Adrenal gland (tissue), 19 donors: ENCODE measurements at places on chromosomes 3 and 15. TPM values are rescaled to one million over a fixed set of nuclear protein-coding genes. Genes with fewer than 3 reads are reported as not detected.

GRCh38 chr3:141921316-141921715 lies 44.9 kb downstream of the ATP1B3 start:
- no peak for DNase-seq

- no peak for DNase-seq
Measured at GRCh38 chr3:166425900-166426611, 588.8 kb upstream of the BCHE start.

DNA sequence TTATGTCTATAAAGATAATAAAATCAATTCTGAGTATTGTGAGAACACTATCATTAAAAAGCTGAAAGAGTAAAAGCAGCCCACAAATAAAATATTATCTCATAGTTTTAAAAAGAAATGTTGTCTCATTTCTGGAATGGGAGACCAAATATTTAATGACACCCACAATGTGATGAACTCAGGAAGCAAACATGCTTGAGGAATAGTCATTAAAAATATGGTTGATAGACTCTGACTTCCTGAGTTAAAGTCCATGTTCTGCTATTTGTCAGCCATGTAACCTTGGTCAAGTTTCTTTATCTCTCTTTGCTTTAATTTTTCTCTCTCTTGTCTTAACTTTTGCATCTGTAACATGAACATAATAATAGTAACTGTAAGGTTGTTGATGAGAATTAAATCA lies 35.5 kb upstream of the CHMP2B start:
- no peak for DNase-seq

The PLCH1 gene
- polyA plus RNA-seq: 0.08 TPM

- no peak for DNase-seq
Measured at GRCh38 chr3:147943265-147943945, 534.2 kb downstream of the ZIC1 start.

The MYNN gene
- polyA plus RNA-seq: 6.1 TPM

DNA sequence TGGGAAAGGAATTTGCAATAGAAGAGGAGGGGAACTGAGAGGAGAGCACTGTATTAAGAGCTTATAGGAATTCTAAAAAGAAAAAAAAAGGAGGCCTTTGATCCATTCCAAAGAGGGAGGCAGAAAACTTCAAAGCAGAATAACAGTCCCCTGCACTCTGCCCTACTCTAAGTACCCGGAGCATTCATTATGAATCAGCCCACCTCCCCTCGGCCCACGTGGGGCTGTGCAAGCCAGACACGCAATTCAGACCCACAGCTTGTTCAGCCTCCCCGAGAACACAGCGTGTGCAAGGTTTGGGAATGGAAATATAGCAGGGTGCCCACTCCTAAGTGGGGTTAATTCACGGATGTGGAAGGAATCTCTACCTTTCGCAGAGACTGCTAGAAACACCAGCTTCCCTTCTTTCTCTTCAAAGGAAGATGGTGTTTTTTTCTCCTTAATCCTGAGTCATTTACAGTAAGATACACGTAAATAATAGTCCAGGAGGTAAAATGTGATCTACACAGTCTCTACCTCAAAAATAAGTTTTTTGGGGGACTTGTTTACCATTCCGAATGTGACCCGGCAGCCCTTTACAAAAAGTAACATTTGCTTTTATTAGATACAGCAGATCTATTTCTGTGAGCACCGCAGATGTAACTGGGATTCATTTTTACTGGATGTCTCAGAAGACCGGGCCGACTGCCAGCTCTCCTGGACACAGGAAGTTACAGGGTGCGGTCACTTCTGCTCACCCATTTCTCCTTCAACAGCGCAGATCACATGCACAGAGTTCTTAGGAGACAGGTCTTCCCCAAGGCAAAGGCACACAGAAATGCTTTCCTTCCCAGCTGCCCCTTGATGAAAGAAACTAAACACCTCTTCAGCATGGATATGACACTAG lies 768.5 kb upstream of the CFAP20DC start:
- peak; percentile 87 for DNase-seq

DNA sequence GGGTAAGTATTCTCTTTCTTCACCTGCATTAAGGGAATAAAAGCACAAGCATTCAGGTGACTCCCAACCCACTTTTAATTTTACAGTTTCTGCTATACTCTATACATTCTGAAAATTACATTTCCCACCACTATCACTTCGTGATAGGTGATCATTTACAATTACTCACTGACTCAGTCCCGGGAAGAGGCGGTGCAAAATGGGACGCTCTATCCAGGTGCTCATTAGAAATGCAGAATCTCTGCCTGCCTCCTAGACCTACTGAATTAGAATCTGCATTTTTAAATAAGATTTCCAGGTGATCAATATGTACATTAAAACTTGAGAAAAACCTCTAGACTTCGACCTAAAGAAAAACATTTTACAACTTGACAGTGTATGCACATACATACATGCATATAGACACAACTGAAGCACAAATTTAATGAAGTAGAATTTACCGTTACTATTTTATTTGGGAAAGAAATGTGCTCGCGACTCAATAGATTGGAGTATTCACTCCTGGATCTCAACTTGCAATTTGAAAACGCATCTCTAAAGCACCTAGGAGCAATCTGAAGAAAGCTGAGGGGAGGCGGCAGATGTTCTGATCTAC lies 598 bp upstream of the TGFBR2 start:
- DNase-seq: no peak

GRCh38 chr15:76038512-76038911 lies 21.3 kb upstream of the TMEM266 start:
- DNase-seq: no peak

The C3orf38 gene
- 4.3 TPM for polyA plus RNA-seq

DNA sequence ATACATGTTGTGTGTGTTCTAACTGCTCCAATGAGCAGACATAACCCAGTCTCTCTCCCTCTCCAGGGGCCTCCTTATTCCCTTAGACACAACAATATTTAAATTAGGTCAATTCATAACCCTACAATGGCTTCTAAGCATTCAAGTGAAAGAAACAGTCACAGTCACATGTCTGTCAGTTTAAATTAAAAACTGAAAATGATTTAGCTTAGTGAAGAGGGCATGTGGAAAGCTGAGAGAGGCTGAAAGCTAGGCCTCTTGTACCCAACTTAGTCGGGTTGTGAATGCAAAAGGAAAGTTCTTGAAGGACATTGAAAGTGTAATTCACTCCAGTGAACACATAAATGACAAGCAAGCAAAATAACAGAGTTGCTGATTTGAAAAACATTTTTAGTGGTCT lies 1519.6 kb downstream of the OTOL1 start:
- DNase-seq: no peak

The KY gene
- polyA plus RNA-seq: 1.9 TPM

- DNase-seq: peak; percentile 89
Measured at GRCh38 chr3:16484216-16484615, 29.3 kb downstream of the RFTN1 start.

DNA sequence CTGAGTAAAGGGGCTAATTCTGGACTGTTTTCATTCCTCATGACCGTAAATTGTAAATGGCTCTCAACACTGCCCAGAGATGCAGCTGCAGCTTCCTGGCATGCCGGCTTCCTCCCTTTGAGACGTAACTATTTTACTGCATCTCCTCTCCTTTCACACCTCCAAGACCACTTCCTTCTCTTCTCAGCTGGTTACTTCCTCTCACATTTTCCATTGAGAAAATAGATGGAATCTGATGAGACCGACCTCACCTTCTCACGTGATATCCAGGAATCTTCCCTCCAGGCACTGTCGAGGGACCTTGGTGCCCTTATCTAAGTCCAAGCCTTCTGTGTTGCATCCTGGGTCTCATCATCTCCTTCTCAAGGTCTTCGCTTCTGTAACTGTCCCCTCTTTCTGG lies 12.7 kb downstream of the LYSMD4 start:
- DNase-seq: no peak
